ENCODE measurements at places on chromosomes 13 and 19. TPM values are rescaled to one million over a fixed set of nuclear protein-coding genes. Genes with fewer than 3 reads are reported as not detected.
A peak's percentile ranks its signal among the peaks of the same experiment; 100 is the strongest.

DNA sequence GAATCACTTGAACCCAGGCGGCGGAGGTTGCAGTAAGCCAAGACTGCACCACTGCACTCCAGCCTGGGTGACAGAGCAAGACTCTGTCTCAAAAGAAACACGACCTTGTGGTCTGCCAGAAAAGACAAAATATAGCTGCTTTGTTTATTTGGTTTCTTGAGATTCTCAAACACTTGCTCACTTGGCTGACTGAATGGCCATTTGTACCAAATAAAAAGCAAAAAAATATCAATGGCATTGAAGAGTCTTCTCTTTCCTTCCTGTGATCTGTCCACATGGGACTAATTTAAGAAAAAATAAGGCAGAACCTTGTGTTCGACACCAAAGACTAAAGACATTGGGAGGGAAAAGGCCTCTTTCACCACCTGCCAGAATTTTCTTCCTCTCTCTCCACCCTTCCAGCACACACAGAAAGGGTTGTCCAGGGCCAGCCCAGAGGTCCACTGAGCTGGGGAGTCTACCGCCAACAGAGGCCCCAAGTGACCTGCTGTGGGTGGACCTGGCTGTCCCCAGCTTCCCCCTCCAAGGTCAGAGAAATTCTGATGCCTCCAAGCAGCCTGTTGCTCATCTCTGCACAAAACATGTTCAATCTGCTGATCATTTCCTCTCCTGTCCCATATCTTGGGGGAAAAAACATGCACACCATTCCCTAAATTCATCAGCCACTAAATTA is 5.9 kb downstream of the BRME1 start:
- H3K4me1 ChIP-seq, result peaks cover 5% of the 10 kb centered on the region
- no peaks in the 10 kb centered on the region for H3K36me3 ChIP-seq
- no peak overlapping the region for H3K27ac ChIP-seq
- no peak overlapping the region for H3K4me3 ChIP-seq
- H3K27me3 ChIP-seq, result no peaks in the 10 kb centered on the region
- no peak for DNase-seq

The PSG3 gene
- total RNA-seq, result not detected

- H3K4me3 ChIP-seq, result no peak overlapping the region
- no peaks in the 10 kb centered on the region for H3K27me3 ChIP-seq
- no peak overlapping the region for H3K27ac ChIP-seq
Measured at GRCh38 chr13:98519976-98520375, 56.9 kb downstream of the STK24 start.

The CD37 gene
- total RNA-seq, result 329 TPM

- H3K4me3 ChIP-seq, result no peak overlapping the region
- H3K36me3 ChIP-seq, result peaks cover 60% of the 10 kb centered on the region
- peak; percentile 90 for DNase-seq
- no peak overlapping the region for H3K27ac ChIP-seq
- H3K27me3 ChIP-seq, result no peaks in the 10 kb centered on the region
Measured at GRCh38 chr19:48970923-48971395, 5.8 kb downstream of the FTL start.

Measured in CD4-positive, alpha-beta T cell (primary cell).